IPS-NIHi11 (cell line): ENCODE measurements at places on chromosomes 3 and 15.
A peak's percentile ranks its signal among the peaks of the same experiment; 100 is the strongest.

DNA sequence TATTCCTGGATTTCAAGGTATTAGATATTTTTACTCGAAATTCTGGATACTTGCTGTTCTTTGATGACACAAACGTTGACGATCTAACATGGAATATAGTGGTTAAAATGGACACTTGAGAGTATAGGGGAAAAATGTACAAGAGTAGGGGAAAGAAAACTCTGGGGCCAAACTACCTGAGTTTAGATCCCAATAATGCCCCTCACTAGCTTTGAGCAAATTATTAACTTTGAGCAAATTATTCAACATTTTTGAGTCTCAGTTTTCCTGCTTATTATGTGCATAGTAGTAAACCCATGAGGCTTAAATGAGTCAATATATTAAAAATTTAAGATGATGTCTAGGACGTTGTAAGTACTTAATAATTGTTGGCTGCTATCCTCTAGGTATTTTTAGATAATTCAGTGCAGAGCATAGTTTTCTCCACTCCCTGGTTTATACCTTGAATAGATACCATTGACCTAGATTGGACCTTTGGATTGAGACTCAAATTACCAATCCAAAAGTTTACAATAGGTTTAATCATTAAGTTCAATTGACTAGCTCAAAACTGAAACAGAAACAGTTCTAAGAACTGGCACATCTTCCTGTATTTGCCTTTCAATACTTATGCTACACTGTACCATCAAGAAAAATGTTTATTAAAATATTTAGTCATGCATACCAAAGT, 4.5 kb downstream of the ADGRG7 start:
- no peak for DNase-seq

GRCh38 chr3:122067214-122067550, 12.0 kb downstream of the CD86 start:
- DNase-seq: no peak

DNA sequence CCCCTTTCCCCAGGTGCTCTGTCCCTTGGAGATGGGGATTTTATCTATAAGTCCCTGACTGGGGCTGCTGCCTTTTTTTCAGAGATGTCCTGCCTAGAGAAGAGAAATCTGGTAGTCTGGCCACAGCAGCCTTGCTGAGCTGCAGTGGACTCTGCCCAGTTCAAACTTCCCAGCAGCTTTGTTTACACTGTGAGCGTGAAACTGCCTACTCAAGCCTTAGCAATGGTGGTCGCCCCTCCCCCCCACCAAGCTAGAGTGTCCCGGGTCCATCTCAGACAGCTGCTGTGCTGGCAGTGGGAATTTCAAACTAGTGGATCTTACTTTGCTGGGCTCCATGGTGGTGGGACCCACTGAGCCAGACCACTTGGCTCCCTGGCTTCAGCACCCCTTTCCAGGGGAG, 38.9 kb downstream of the TMEM266 start:
- no peak for DNase-seq

GRCh38 chr3:32797776-32798175, 20.0 kb upstream of the TRIM71 start:
- DNase-seq: no peak

DNA sequence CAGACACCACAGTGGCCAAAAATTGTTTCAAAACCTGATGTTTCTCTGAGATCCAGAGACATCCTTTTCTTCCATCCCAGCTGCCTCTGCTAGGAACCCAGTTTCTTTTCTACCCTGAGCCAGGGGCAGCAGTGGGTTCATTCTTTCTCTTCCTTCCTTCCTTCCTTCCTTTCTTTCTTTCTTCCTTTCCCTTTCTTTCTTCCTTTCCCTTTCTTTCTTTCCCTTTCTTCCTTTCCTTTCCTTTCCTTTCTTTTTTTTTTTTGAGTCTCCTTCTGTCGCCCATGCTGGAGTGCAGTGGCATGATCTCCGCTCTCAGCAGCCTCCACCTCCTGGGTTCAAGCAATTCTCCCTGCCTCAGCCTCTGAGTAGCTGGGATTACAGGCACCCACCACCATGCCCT, 30.7 kb upstream of the COPG1 start:
- no peak for DNase-seq

- no peak for DNase-seq
Observed at GRCh38 chr15:95284933-95285421, 1045.5 kb upstream of the NR2F2 start.

DNA sequence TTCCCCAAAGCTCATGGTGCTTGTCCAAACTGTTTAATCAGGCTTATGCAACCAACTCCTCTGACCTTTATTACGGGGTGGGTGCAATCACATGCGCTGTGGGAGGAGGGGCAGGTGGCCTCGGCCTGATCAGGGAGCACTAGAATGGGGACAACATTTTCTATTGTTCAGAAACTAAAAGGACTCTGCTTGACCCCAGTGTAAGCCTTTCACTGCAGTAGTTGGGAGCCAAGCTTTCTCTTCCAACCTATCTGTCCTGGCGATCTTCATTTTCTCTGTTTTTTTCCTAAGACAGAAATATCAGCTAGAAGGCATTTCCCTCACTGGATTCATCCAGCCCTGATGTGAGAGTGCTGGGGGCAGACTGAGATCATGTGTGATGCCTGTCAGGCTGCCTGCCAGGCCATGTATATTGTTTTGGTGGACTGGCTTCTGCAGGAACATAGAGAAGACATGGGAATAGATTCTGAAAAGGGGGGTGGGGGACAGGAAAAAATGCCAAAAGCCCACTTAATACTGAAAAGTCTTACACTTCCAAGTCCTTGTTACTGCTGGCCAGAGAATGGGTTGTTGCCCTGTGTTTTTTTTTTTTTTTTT, 627.0 kb upstream of the TBL1XR1 start:
- DNase-seq: no peak

DNA sequence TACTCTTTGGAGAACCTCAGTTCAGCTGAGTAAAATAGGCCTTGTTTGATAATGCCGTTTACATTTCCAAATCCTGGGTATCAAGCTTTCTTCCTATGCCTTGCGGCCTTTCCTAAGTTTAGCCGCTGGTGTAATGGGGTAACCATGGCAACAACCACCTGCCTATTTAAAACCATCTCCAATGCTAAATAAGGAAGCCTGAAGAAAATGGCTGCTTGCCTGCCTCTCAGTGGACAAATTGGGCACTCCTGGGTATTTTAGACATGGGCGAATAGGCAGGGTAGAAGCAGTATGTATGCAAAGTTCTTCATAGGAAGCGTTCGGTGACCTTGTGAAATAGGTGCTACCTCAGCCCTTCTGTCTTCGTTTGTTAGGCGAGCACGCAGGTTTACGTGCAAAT, 122.7 kb downstream of the DGKG start:
- DNase-seq: peak; percentile 71

GRCh38 chr3:33940736-33941135, 142.3 kb downstream of the PDCD6IP start:
- no peak for DNase-seq

- DNase-seq: peak; percentile 32
Observed at GRCh38 chr15:25501828-25502446, 63.1 kb upstream of the UBE3A start.
